ENCODE measurements at places on chromosomes 3 and 15.

DNA sequence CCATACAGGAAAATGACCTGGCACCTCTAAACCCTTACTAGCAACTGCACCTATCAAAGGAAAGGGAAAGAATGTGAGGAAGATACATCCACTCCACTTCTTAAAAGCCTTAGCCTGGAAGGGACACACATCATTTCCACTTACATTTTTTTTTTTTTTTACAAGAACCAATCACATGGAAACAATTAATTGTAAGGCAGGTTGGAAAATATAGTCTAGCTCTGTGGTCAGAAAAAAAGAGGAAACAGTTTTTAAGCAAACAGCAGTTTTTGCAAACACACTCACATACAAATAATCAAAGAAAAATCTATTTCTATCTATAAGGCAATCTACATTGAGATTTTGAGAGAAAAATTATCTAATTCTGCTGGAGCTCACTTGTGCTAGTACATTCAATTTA, 98.9 kb upstream of the SPRED1 start:
- no peak for DNase-seq

GRCh38 chr3:151976211-151977050, 103.0 kb downstream of the SUCNR1 start:
- no peak for DNase-seq

DNA sequence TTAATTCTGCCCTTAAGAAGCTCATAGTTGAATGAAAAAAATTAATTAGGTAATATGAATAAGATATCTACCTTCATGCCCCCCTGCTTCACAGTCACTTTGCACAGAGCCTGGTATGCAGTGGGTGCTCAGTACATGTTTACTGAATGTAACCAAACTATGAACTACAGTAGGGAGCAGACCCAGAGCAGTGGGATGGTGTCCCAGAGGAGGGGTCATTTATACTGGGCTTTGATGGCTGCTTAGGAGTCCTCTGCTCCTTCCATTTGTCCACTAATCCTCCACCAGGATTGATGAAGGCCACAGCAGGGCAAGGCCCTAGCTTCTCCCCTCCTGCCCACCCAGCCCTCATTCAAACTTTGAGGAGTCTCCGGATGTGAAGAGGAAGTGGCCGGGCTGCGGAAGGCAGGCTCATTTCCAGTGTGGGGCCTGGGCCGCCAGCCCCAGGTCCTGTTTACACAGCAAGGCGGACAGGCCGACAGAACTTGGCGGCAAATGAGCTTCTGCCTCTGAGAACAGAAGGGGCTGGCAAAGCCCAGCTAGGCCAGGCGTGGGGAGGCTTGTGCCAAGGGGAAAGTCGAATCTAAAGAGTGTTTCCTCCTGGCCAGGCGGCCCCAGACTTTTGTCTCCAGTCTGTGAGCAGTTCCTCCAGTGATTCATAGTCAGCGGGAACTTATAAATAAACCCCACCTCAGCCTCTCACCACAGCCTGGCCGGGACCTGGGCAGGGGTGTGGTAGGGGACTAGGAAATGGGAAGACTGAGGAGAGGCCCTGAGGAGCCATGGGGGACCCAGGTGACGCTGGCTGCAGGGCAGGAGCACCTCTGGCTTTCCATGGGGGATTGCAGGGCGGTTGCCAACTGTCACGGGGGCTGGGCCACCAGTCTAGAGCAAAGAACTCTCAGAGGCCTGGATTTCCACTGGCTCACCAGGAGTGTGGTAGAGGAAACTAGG, 51.6 kb upstream of the LCTL start:
- no peak for DNase-seq

DNA sequence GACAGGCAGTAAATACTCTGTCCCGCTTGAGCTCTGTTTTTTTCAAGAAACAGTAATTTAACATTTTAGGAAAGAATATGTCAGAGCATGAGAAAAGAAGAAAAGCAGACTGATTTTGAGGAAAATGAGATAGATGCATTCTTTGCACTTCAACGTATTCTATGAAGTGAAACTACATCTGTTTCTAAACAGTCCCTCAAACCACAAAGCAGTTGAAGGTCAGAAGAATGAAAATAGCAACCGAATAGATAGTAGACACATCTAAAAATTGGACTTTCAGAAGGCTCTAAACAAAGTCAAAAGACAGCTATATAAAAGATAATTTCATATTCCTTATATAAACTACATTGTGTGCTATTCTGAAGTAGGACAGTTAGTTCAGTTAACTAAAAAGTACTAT, 172.6 kb upstream of the LRRC3B start:
- no peak for DNase-seq

DNA sequence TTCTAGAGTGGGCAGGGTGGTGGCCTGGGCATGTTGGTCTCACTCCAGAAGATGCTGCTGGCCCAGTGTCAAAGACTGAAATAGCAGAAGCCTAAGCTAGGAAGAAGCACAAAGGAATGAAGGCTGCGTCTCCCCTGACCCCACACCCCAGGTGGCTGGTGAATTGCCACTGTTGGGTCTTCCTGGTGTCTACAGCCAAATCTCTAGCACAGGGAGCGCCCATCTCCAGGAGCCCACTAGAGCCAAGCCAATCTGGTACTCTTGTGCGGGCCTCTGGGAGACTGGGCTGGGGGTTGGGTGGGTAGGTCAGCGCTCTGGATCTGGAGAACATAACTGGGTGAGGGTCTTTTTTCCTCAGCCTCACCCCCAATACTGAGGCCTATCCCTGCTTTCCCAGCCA, 894 bp downstream of the TUSC2 start:
- DNase-seq = no peak

DNA sequence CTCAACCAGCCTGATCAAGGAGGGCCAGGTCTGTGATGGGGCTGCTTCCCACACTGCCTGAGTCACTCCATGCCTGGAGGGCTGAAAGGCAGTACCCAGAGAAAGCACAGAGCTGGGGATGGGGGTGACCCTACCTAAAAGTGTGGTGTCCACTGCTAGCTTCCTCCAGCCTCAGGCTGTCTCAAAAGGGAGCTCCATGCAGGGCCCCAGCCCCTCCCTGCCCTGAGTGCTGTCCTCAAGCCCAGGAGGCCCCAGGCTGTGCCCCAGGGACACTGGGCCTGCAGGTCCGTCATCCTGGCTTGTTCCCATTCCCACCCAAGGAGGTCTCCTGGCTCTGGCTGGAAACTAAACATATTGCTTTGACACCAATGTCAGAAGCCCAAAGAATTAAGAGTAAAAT, 56.8 kb downstream of the ZNF445 start:
- no peak for DNase-seq

DNA sequence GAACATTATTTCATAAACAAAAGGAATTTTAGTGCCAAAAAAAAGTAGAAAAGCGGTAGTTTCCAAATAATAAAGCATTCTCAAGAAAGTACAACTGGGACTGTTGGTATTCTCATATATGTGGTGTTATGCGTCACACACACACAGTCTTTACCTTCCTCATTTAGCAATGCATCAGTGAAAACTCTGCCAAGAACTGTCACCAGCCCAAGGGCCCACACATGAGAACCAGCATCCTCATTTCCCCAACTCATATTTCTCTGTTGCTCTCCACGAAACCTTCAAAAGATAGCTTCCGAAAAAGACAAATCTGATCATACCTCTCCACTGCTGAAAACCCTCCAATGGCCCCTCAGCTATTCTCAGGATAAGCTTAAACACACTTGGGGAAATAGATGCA, 150.7 kb downstream of the CADPS start:
- no peak for DNase-seq

DNA sequence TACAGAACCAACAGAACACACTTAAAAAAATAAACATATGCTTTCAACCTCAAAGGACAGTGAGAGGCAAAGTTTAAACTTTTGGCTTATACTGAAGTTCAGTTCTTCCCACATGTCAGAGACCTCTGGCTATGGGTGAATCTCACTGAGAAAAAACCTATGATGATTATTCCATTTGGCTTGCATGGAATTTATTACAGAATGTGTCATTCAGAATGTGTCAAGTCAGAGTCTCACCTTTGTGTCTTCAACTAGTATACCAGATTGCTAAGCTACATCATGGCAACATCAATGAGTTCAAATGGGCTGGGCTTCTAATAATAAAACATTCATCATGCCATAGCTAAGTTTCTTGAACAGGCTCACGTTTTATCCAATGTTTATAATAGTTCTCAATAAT, 987.0 kb downstream of the NTRK3 start:
- no peak for DNase-seq

- DNase-seq = no peak
Observed at GRCh38 chr3:194365526-194365925, 4.0 kb downstream of the LRRC15 start.

DNA sequence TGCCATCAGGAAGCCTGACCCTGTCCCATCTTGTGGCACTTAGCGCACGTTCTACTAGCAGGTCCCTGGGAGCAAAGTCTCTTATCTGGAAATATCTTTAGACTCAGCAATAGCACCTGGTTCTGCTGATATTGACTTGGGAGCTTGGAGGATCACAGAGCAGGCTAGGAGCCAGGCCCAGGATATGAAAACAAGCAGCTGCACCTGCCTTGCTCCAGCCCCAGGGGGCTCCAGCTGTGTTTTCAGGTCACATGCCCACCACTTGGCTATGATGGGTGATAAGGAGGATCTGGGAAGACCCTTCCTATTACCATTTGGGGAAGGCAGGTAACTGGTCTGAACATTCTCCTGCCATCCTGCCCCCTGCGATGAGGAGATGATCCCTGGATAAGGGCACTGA, 87.8 kb downstream of the C3orf70 start:
- no peak for DNase-seq

DNA sequence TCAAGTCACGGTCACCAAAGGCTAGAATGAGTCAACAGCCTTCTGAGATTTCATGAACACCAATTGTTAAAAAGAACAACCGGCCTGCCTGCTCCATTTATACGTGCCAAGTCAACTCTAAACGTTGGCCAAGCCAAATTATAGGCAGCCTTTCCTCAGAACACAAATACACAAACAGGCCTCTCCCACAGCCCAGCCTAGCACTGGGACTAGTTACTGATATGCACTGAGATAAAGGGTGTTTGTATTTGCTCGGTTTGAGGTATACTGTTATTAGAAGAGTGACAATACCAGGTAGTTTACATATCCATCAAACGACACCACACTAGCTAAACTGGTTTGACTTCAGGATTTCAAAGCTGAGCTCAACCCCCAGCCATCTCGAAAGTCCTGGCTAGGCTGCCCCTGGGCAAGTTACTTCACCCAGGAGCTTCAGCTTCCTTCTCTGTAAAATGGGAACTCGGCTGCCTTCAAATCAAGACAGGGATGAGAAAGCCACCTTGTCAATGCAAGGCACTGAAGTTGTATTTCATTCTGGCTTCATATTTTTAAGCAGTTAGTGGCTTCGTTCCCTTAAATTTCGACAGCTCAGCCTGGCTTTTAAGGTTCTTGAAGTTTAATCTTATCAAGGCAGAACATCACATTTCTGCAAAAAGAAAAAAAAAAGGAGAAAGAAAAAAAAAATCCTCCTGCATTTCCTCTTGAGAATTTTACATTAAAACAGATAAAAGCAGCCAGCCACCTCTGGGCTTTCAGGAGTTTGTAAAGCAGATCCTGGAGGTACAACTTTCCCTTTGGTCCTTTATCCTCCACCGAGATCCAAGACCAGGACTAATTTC, 4.0 kb downstream of the TLE3 start:
- no peak for DNase-seq

- no peak for DNase-seq
Observed at GRCh38 chr3:59519094-59519493, 469.3 kb upstream of the CFAP20DC start.

DNA sequence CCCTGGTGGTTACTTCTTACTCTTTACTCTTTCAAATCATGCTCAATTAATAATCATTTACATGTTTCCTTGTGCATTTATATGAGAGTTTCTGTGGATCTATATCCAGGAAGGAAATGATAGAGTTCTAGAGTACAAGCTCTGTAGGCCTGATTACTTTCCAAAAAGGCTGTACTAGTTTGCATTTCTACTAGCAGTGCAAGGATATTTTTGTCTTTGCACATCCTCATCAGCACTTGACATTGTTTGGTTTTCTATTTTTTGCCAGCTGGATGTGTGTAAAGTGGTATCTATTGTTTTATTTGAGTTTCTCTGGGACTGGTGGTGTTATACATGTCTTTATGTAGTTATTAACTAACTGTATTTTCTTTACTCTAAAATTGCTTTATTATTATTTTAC, 19.6 kb upstream of the SLC7A14 start:
- no peak for DNase-seq

GRCh38 chr3:72739531-72740466, 108.4 kb downstream of the SHQ1 start:
- DNase-seq = no peak

DNA sequence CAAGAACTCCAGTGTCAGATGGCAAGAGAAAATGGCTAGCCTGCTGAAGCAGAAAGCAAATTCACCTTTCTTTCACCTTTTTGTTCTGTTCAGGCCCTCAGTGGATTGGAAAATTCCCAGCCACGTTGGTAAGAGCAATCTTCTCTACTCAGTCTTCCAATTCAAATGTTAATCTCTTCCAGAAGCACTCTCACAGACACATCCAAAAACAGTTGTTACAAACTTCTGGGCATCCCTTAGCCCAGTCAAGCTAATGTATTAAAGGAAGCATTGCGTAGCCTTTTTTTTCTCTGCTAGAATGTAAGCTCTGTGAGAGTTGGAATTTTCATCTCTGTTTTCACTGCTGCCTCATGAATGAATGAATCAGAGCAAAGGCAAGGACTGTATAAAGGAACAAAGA, 109.2 kb upstream of the ROBO2 start:
- DNase-seq = no peak

DNA sequence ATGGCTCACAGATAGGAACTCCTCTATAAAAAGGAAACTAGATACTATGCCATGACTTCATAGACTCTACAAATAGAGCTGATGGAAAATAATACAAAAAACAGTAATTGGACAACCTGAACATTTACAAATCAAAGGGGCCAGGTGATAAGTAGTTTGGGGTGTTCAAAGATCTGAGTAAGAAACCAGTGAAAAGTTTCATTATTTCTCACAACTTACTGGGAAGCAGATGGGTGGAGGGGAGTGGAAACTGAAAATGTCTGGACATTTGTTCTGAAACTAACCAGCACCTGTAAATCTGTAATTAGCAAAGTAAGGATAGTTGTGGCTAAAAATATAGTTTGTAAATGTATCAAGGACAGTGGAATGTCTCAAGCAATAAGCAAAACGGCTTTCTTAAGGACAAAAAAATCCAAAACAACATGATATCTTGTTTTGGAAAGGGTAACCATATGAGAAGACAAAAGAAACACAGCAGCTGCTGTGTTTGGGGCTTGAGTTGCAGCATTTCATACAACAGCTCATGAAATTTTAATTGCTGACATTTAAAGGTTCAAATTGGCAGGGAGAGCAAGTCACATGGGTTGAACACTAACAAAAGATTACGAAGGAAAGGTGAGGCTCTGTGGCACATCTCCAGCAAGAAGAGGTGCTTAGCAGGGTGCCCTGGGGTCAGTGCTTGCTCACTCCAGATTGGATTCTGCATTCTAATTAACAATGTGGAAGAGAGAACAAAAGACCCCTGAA, 26.8 kb upstream of the THBS1 start:
- DNase-seq = no peak
